ENCODE measurements at places on chromosomes 2 and 18.

- DNase-seq: no peak
Observed at GRCh38 chr2:134391751-134392160, 137.9 kb downstream of the MGAT5 start.

DNA sequence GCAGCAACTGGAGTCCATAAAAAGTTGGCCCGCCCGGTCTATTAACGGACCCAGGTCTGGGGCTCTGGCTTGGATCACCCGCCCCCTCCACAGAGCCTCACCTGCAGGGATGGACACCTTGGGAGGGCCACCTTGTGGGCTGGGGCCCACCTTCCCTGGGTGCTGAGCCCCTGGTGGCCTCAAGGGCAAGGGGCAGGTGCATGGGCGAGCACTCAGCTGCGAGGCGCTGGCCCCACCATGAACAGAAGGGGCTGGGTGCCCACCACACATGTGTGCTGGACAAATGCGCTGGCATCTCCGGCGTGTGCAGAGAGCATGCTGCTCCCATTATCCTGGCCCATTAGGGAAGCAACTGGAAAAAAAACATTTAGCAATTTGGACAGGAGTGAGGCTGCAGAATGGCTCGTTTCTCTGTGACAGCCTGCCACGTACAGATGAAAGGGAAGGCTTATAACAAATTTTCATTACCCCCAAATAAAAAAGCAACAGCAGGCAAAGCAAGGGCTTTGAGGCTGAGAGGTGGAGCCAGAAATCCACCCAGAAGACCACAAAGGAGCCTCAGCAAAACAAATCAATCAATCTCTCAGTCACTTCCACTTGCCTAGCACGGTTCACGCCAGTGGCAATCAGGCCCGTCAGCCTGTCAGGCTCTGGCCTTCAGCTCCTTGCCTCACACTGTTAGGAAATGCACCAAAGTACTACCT, 253.1 kb upstream of the ZNF521 start:
- no peak for DNase-seq

GRCh38 chr2:142112757-142113221, 18.0 kb downstream of the LRP1B start:
- no peak for DNase-seq

GRCh38 chr2:62928015-62928414, 122.6 kb upstream of the OTX1 start:
- DNase-seq: no peak

DNA sequence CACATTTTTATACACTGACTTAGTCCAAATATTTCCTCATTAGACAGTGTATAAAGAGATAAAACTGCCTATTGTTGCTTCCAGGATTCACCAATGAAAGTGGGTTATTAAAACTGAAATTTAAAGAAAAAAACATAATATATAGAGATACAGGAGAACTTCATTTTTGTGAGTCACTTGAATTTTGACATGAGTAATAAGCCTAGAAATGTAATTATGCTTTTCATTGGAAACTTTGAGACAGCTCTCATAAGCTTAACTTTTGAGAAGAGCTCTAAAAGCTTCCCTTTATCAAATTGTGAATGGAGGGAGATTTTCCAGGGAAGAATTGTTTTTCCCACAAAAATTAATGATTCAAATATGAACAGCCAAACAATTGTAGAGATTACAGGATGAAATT, 14.1 kb downstream of the DYNC2LI1 start:
- no peak for DNase-seq
